ENCODE measurements at places on chromosomes 11 and 22. TPM values are rescaled to one million over a fixed set of nuclear protein-coding genes. Genes with fewer than 3 reads are reported as not detected.

Gene FAM227A
- total RNA-seq: 2.2 TPM

DNA sequence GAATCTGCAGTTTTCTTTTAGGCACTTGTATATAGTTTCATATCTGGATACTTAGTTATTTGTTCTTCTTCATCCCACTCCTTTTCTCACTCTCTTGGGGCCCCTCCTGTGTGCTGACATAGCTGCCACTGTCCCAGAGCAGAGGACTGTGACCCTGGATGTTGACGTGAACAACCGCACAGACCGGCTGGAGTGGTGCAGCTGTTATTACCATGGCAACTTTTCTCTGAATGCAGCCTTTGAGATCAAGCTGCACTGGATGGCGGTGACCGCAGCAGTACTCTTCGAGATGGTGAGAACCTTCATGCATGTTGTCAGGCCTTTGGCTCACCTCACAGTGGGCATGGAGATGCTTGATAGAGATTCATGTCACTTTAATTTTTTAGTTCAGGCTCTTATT, 50.9 kb upstream of the YWHAH start:
- H3K36me3 ChIP-seq: no peaks in the 10 kb centered on the region
- H3K27ac ChIP-seq: no peak overlapping the region
- peaks cover 7% of the 10 kb centered on the region for H3K4me1 ChIP-seq
- H3K4me3 ChIP-seq: no peak overlapping the region

- no peak overlapping the region for H3K4me3 ChIP-seq
- H3K36me3 ChIP-seq: no peaks in the 10 kb centered on the region
- H3K4me1 ChIP-seq: no peaks in the 10 kb centered on the region
- no peak overlapping the region for H3K27ac ChIP-seq
- DNase-seq: no peak
- H3K27me3 ChIP-seq: no peaks in the 10 kb centered on the region
Measured at GRCh38 chr22:38967451-38968450, 10.3 kb downstream of the APOBEC3A start.

- no peak overlapping the region for H3K4me3 ChIP-seq
- no peaks in the 10 kb centered on the region for H3K36me3 ChIP-seq
- no peak overlapping the region for H3K27ac ChIP-seq
- no peaks in the 10 kb centered on the region for H3K4me1 ChIP-seq
Measured at GRCh38 chr11:36268337-36268985, 20.8 kb downstream of the COMMD9 start.
